ENCODE measurements at places on chromosomes 3 and 15. TPM values are rescaled to one million over a fixed set of nuclear protein-coding genes. Genes with fewer than 3 reads are reported as not detected.

The GPR176 gene
- 0.88 TPM for total RNA-seq

The RCN2 gene
- 8.3 TPM for total RNA-seq

The SLC9C1 gene
- total RNA-seq: not detected

The NANOGP8 gene
- total RNA-seq: 0.45 TPM

The SLC38A3 gene
- total RNA-seq: 242 TPM

The APOD gene
- total RNA-seq: 0.25 TPM

The TPRG1 gene
- 33.3 TPM for total RNA-seq

The CD200 gene
- total RNA-seq: 0.38 TPM

The CEP152 gene
- total RNA-seq: 1.3 TPM

Data from left lobe of liver (tissue), 2 donors.